ENCODE measurements at places on chromosomes 3 and 15.

- DNase-seq: no peak
Measured at GRCh38 chr3:51581524-51581923, 43.0 kb downstream of the RAD54L2 start.

DNA sequence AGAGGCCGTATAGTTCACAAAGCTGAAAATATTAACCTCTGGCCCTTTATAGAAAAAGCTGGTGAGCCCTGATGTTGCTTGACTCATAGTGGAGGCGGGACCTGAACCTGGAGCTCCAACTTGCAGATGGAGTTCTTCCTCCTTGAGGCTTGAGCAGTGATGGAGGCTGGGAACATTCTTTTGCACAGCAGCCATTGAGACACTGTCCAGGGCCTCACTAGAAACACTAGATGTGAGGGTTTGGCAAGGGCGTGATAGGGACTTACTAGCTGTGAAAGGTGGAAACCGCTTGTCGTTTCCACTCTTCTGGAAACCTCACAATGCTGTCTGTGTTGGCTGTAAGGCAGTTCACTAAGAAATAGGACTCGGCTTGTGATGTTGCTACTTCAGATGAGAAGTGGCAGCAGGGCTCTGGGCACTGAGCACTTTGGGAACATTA is 12.5 kb downstream of the SMAD6 start:
- no peak for DNase-seq

- DNase-seq: no peak
Measured at GRCh38 chr3:10228248-10228950, 19.9 kb upstream of the TATDN2 start.

- DNase-seq: no peak
Measured at GRCh38 chr3:55818485-55818884, 331.4 kb upstream of the WNT5A start.

DNA sequence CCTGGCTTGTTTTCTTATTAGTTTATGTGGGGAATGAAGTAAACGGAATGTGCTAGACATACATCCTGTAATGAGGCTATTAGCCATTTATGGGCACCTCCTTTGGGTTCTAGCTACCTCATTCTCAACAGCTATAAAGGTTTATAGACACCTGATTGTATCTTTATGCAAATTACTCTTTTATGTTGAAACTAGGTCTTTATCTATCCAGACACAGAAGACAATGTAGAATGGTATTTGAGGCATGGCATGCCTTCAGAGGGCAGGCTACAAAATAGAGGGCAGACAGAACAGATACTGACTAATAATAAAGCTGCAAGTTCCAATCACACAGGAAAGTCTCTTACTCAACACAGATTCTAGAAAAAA is 27.1 kb downstream of the TBC1D2B start:
- no peak for DNase-seq

GRCh38 chr3:99087277-99087676 is 185.8 kb upstream of the DCBLD2 start:
- peak; percentile 8 for DNase-seq

DNA sequence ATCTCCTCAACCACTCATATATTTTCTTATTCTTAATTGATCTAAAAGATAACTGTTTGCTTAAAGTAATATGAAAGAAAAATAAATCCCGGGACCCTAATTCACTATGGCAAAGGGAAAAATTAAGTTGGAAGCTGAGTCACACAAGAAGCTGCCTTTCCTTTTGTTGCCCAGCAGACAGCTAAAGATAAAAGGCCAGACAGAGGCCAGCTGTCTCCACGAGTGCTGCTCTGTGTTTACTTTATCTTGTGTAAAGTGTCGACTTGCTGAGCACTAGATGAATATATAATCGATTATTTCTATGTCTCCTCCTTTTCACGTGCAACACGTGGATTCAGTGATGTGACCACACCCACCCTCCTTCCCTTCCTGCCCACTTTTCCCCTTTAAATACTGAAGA is 52.8 kb upstream of the NSMCE3 start:
- DNase-seq: no peak
